HT1080 (cell line): ENCODE measurements at places on chromosomes 5 and 9.
A peak's percentile ranks its signal among the peaks of the same experiment; 100 is the strongest.

DNA sequence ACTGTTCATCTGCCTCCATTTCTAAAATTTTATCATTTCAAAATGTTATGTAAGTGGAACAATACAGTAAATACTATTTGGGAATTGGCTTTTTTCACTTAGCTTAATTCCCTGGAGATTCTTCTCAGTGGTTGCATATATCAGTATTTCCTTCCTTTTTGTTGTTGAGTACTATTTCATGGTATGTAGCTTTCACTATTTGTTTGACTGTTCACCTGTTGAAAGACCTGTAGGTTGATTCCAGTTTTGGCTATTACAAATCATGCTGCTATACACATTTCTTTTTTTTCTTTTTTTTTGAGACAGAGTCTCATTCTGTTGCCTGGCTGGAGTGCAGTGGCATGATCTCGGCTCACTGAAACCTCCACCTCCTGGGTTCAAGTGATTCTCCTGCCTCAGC is 33.0 kb upstream of the PWWP2A start:
- DNase-seq: no peak

DNA sequence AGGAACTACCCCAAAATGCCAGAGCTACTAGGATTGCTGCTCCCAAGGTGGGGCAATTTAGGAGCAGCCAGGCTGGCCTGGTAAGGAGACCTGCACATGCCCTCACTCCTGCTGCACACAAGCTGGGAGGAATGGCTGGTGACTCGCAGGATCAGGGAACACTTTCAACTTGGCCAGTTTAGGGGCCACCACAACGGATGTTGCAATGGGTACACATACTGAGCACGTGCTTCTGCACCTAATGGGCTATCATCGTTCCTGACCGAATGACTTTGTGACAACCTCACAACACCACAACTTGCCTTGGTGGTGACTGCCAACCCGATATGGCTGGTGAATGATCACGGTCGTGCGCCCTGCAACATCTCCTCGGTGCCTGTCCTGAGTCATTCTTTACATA is 172.0 kb downstream of the ROR2 start:
- no peak for DNase-seq

GRCh38 chr9:83290692-83291091 is 227.8 kb upstream of the RASEF start:
- DNase-seq: no peak

- DNase-seq: no peak
Observed at GRCh38 chr5:74717596-74717995, 32.6 kb downstream of the HEXB start.

DNA sequence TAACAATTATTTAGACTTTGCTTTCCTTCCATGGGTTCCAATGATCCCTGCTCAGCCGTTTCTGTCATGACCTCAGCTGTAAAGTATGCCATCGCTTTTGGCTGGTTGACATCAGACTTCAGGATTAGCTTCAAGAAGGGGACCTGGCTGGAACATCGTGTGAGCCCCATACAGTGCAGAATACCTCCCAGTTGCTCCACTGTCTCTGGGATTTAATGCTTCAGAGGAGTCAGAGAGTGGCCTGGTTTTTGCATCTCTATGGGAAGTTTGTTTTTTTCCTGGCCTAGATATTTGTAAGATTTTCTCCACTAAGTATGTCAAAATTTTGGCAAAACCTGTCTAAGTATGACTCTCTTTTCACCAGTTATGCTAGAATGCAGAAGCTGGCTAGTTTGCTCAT is 216.9 kb downstream of the GABBR2 start:
- DNase-seq: no peak

- DNase-seq: no peak
Observed at GRCh38 chr9:126166866-126167265, 159.8 kb upstream of the MVB12B start.

DNA sequence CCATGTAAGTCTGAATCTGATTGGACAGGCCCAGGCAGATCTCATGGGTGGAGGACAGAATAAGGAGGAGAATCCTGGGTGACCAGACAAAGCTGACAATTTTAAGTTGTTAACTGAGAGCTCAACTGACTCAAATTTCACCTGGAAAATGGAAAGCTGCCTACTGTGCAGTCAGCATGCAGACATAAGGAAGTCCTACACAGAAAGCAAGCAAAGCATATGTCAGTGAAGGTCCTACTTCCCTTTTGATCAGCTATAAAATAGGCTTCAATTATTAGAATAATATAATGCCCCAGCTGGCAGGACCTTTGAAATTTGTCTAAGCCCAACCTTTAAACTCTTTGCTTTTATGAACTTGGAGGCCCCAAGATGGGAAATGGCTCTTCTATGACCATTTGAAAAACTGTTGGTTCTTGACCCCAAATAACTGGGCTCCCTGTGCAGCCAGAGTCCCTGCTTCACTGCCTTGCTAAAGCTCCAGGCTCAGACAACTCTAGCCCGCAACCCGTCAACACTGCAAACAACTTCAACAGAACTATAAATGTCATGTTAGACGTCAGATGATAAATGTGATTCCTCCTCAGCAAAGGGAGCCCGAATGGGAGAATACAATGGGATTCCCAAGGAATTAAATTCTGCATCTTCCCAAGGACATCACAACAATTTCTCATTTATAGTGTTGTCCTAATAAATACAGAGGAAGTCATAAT is 118.9 kb upstream of the ADRA1B start:
- DNase-seq: no peak

GRCh38 chr5:158039911-158040347 is 181.0 kb upstream of the CLINT1 start:
- no peak for DNase-seq

GRCh38 chr5:67530609-67531255 is 334.1 kb upstream of the CD180 start:
- DNase-seq: no peak

- DNase-seq: peak; percentile 70
Observed at GRCh38 chr5:134026521-134027287, 21.9 kb upstream of the VDAC1 start.

DNA sequence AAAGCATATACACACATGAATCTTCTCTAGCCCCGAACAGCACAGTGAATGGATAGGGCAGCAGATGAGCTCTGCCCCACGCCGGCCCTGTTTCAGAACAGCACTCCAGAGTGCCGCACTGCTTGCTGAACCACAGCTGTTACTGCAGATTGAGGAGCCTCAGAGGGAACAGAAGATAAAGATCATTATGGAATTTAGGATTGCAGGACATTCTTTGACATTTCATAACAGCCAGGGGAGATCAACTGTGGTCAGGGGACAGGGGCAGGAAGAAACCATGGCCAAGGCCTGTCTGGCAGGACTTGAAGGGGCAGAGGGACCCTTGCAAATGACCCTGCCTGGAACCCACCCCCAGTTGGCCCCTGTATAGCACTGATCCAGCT is 20.6 kb downstream of the IRF1 start:
- DNase-seq: no peak

- DNase-seq: no peak
Observed at GRCh38 chr9:110802416-110803035, 133.9 kb downstream of the MUSK start.

GRCh38 chr5:5953584-5954274 is 424.6 kb downstream of the MED10 start:
- no peak for DNase-seq

DNA sequence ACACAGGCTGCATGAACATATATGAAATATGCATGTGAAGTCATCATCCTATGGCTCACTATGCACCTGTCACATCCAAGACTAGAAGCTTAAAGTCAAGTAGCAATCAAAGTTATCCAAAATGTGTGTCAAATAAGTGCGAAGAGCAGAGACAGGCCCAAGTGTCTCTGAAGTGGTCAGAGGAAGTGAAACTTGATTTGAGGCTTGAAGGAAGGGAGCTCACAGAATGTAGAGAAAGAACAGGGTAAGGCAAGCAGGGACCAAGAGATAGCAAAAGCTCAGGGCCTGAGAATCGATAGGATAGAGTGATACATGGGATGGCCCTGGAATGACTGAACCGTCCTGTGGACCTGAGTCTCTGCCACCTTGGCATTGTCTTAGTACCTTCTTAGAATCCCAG is 274.3 kb upstream of the TRPC7 start:
- DNase-seq: no peak

GRCh38 chr5:60402161-60402785 is 297.7 kb downstream of the DEPDC1B start:
- no peak for DNase-seq

DNA sequence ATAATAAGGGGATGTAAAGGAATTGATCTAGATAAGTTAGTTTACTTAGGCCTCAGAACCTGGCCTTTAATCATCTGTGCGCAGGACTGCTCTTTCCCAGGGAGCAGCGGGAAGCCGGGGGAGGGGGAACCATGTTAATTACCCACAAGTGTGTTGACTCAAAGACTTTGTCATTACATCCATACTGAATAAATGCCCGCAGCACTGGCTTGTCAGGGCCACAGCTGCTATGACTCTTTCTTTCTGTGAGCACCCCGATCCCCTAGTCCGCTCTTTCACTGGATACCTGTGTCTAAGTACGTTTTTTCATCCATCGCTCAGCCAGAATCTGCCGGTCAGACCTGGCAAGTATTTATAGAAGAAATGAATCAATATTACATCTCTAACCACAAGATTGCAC is 249.3 kb upstream of the DMRT1 start:
- DNase-seq: no peak

DNA sequence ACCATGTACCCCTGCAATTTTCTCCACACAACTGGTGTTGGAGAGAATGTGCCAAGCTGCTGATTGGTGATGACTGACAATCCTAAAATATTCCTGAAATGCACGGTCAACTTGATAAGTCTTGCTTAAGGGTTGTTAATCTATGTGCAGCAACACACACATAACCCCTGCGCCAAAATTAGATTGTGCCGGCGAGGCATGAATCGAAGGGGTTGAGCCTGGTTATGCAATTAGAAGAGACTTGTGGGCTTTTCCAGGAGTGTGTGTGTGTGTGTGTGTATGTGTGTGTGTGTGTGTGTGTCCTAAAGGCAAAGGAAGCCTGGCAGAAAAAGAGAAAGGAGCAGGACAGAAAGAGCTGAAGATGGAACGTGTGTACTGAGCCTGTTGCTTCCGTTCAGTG is 22.3 kb downstream of the IRX2 start:
- DNase-seq: no peak

GRCh38 chr9:137723783-137724445 is 105.1 kb downstream of the EHMT1 start:
- DNase-seq: no peak

DNA sequence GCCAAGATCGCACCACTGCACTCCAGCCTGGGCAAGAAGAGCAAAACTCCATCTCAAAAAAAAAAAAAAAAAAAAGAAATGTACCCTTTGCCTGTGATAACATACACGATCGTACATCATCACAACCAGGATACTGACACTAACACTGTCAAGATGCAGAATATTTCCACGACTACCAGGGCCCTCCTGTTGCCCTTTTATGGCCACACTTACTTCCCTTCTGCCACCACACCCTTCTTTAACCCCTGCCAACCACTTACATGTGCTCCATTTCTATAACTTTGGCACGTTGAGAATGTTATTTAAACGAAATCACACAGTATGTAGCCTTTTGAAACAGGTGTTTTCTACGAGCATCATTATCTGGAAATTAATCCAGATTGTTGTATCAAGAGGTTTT is 69.0 kb upstream of the OTULINL start:
- no peak for DNase-seq

GRCh38 chr5:171390883-171391677 is 3.4 kb downstream of the NPM1 start:
- no peak for DNase-seq

DNA sequence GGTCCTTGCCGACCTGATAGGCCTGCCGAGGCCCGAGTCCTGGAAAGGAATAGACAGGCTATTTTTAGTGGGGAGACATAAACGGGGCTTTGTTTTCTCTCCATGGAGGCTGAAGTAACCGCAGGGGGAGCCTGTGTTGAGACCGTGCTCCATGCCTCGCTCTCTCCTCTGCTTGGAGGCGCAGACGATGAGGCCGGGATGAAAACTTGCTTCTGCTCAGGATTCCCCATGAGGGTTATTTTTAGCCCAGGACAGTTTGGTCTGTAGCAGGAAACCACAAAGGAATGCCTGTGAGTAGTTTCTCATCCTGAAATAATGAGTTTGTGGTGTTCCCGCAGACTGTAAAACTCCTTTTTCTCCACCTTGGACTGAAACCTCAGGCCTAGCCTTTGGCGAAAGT is 81.9 kb upstream of the RARS1 start:
- peak; percentile 94 for DNase-seq

- DNase-seq: no peak
Observed at GRCh38 chr9:136373300-136374182, at the start of gene CARD9. CARD9 (minus strand) TSS chr9:136373669; CDS start chr9:136372078, 1,591 bp downstream.

GRCh38 chr5:35263266-35263877 is 33.1 kb upstream of the PRLR start:
- DNase-seq: no peak

DNA sequence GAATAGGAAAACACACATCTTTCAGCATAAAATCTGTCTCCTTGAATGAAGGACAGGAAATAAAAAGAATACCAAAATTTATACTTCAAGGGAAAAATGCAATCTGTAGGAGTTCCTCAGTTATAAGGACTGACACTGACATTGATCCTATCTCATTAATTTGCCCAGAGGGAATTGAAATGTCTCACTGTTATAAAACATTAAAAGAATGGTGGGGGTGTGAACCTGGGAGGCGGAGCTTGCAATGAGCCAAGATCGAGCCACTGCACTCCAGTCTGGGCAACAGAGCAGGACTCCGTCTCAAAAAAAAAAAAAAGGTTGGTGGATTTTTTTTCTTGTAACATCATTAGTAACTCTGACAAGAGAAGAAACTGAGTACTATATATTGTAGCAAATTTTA is 60.8 kb downstream of the TTLL11 start:
- DNase-seq: no peak

DNA sequence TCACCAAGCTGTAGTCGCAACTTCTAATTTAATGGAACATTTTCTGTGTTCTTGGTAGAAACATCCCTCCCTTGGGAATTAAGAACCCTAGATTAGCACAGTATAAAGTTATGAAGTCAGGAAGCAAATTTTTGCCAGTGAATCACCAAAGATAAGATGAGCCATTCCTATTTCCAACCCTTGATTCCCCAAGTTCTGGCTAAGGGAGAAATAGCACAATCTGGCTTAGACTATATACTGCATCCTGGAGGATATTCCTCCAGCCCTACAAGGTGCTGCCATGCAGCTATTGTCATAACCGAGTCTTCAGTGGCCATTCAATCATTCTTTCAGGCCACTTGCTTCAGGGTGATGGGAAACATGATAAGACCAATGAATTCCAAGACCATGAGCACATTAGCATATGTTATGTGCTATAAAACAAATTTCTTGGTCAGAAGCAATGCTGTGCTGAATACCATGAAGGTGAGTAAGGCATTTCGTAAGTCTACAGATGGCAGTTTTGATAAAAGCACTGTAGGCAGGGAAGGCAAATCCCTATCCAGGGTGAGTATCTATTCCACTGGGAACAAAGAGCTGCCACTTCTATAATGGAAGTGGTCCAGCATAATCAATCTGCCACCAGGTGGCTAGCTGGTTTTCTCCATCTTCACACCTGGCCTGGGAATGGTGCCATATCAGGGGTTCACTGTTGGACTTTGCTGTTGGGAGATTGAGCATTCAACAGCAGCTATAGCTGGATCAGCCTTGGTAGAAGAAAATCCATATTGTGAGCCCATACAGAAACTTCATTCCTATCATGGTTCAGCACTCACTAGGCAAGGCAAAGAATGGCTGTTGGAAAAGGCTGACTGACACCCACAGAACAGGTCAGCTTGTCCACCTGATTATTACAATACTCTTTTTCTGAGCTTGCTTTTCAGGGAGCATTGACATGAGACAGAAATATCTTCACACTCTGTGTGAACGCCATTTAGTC is 19.6 kb upstream of the ARL15 start:
- peak; percentile 85 for DNase-seq
